Stimulated activated CD4-positive, alpha-beta T cell treated with anti-CD3 and anti-CD28 coated beads, Interleukin-15, amount 100 ng/mL, for 48 hours (primary cell): ENCODE measurements at places on chromosomes 5 and 9.

GRCh38 chr9:98201102-98201501 lies 8.7 kb upstream of the CORO2A start:
- DNase-seq = no peak

DNA sequence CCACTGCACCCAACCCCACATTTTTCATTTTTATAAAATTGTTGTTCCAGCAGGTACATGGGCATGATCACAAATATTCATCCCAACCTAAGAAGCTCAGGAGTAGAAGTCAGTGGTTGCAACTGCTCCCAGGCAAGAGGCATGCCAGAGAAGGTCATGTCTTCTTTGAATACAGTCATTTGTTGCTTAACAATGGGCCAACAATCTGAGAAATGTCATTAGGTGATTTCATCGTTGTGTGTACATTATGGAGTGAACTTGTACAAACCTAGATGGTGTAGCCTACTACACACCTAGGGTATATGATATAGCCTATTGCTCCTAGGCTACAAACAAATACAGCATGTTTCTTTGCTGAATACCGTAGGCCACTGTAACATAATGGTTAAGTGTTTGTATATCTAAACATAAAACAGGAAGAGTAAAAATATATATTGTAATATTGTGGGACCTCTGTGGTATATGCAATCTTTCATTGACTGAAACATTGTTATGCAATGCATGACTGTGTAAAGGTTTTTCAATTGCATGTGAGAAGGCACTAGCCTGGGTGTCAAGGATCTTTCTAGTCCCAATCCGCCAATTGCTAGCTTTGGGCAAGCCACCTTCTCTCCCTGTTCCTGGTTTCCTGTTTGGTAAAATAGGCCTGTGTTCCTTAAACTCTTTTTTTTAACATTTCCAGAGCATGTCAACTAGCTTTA lies 27.6 kb downstream of the ATP10B start:
- DNase-seq = no peak

DNA sequence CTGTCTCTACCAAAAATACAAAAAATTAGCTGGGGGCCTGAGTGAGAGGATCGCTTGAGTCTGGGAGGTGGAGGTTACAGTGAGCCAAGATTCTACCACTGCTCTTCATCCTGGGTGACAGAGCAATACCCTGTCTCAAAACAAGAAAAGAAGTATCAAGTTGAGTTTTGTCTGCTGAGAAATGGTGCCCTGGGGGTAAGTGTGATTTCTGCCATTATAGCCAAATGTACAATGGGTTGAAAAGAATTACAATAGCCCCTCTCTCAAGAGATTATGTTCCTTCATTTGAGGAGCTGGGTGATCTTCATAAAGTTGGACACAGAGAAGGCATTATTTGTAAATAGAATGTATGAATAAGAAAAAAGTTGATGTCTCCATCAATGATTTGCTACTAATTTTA lies 189.4 kb downstream of the GOLPH3 start:
- no peak for DNase-seq

DNA sequence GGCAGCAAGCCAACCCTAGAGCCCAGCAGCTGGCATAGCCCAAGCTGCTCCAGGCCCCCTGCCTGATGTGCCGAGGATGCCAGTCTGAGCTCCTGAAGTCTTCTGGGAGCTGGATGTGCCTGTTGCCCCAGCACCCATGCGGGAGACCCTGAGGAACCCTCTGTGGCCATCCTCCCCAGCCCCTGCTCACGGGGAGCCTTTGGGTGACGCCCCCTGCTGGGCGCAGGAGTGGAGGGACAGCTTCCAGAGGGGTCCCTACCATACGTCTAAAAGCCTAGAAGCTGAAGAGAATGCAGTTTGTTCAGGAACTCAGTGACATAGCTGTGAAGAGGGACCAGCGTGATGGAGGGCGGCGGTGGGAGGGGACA lies 33.1 kb upstream of the MVB12B start:
- no peak for DNase-seq

GRCh38 chr5:51468196-51468595 lies 84.9 kb downstream of the ISL1 start:
- DNase-seq = no peak

DNA sequence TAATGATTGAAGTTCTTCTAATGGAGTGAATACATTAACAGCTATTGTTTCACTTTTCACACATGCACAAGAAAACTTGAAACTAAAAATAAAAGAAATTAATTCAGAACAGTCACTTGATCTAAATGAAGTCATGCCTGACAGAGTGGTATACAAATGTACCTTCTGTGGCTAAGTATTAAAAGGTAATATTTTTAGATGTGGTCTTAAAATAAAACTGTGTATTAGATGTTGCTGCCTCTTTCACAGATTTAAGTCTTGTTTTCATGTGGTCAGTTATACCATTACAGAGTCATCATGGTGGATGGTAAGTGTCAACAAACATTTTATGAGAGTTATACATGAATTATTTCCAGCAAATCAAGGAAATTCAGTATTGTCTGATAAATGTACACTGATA lies 47.0 kb downstream of the KIAA0825 start:
- DNase-seq = no peak

DNA sequence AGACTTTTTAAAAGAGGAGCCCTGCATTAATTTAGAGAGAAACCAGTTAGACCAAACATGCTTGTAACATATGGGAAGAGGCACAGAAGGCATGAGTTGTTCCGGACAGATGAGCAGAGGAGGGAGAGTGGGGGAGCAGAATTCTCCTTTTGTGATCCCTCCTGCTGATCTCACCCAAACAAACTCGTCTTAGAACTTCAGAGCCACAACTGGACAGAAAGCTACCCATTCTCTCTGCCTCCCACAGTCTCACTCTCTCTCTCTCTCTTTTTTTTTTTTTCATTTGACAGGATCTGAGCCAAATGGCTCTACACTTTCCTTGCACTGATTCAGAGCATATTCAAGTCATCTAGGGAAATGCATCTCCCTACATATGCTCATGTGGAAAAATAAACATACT lies 196.0 kb upstream of the PAPPA start:
- no peak for DNase-seq

DNA sequence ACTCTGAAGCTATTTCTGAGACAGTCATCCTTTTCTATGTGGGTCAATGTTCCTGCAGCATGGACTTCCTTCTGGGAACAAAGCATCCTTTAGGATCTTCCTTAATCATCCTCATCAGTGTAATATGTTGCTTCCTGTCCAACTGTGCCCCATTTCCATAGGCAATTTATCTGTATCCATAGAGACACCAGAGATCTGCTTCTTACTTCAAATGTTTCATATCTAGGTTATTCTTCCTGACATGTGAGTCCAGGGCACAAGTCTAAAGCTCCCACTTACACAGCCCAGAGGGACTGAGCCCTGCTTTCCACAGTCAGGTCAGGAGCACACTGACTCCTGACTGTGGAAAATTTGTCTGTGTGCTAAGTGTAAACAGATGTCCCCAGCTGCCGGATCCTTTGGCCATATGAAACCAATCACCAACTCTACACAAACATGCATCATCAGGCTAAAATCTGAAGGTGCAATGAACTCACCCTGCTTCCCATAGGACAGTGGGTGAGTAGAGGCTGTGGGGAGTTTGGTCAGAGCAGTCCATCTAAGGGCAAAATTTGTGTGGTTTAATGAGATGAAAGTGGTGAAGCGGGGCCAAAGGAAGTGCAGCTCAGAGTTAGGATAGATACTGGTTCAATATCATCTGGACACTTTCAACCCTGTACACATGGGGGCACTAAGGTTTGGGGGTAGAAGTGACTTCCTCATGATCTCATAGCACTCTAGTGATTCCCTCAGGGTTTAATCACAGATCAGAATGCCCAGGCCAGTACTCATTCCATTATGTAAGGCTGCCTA lies 85.2 kb upstream of the TNC start:
- DNase-seq = no peak

- DNase-seq = no peak
These were observed 85.8 kb downstream of the FGF1 start for GRCh38 chr5:142600092-142600491.

DNA sequence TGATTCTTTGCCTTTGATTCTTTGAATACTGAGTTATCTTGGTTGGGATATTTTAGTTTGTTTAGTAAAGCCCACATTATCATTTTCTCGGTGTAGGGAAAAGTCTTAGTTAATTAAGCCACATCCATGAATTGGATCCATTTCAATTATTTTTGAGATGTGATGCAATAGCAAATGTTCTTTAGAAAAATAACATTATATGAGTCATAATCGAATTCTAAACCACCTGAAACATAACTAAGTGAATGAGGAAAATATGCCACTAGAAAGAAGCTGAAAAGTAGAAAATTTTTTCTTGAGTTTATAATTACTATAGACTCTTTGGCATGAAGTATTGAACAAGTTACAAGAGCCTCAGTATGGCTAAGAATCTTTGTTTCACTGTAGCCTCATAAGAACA lies 17.5 kb upstream of the CCDC192 start:
- no peak for DNase-seq

GRCh38 chr5:157845914-157846598 lies 12.9 kb downstream of the CLINT1 start:
- DNase-seq = no peak

DNA sequence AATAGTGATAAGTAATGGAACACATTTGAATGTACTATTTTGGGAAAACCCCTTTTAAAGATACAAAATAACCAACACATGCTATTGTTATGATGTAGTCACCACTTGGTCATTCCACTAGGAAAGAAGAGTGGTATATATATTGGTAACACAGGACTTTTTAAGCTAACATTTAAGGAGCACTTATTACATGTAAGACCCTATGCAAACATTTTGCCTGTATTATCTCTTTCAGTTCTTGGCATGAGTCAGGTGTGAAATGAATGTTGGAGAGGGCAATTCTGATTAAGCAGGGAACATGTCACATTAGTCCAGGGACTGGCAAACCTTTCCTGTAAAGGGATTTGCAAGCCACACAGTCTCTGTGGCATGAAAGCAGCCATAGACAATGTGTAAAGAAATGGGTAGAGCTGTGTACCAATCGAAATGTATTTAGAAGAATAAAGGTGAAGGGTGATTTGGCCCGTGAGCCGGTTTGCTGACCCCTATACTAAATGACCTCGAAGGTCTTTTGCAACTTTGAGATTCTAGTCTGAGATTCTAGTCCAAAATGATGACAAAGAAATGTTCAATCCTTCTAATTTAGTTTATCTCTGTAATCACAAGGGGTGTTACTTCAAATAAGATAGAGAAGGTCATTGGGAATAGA lies 15.3 kb downstream of the ABLIM3 start:
- no peak for DNase-seq

DNA sequence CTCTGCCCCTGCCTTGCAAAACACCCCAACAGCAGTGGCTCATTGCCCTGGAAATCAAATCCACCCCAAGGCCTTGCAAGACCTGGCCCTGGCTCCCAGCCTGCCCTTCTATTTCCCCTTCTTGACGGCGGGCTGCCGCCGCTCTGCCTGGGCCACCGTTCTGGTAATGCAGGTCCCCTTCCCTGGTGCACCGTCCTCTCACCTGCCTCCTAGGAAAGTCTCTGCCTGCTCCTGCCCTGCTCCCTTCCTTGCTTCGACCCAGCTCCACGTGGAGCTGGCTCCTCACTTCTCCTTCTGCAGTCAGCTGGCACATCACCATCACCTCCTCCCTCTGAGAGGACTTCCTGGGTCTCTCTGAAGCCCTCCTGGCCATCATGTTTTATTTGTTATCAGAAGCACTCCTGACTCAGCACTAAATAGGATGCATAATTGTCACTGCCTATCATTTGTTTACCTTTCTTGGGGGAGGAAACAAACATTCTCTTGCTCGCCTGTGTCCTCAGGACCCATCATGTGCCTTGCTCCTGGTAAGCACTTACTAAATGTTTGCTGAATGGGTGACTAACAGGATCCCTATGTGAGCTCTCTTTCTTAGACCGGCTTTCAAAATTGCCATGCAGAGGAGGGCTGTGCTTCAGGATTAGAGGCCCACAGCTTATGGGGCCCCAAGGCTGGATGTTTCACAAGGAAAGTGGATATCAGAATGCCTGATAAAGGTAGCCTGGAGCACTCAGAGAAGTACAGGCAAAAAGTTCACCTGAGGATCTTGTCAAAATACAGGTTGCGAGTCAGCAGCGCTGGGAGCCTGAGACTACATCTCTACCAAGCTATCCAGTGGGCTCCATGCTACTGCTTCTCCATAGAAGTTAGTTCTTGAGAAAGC lies 19.6 kb upstream of the C5orf47 start:
- no peak for DNase-seq

DNA sequence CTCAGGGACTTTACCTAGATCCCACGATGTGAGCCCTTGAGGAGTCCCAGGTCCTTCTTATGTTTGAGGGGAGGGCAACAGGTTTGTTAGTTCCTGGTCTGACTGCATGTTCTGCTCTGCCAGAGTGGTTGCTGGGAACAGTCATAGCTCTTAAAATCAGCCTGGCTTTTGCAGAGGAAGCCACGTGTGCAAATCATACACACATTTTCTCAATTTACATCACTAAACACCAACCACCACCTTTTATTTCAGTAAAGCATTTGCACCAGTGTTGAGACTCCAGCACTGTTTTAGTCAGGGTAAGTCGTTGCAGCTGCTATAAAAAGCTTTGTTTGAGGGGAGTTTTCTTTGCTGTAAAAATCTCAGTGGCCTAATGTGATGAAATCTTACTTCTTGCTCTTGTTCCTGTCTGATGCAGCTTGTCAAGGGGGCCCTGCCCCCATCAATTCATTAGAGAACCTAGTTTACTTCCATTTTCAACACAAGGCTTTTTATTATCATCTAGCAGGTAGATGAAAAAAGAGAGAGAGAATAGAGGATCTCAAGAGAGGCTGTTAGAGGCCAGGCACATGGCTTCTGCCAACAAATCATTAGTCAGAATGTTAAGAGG lies 70.3 kb upstream of the VCAN start:
- no peak for DNase-seq

DNA sequence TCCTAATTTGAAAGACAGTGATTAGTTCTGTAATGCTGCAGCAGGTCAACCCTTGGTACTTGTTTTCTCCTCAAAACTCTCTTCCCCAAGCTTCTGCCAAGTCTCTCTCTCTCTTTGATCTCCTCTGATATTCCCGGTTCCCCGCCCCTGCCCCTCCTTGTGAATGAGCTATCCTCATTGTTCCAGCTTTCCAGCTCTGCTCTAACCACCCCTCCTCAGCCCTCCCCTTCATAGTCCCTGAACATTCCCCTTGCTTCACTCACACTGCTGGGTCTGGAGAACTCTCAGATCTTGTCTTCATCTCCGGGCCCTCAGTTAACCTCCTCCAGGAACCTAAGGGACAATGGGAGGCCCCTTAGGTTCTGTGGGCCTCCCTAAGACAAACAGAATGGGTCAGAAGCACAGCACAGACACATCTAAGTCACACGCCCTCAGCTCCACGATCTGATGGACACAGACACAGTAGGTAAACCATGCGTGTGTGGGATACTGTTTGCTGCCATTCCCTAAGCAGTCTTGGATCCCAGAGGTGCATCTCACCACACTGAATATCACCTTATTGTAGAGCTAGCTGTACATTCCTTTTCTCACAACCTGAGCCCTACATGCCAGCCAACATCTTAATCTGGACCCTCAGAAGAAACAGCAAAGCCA lies 17.4 kb upstream of the LARP1 start:
- no peak for DNase-seq
